T-helper 17 cell (primary cell): ENCODE measurements at places on chromosomes 12 and 14. TPM values are rescaled to one million over a fixed set of nuclear protein-coding genes. Genes with fewer than 3 reads are reported as not detected.

DLK1 gene
- not detected for total RNA-seq

ASCL1 gene
- total RNA-seq: not detected

GLI1 gene
- total RNA-seq: 0.22 TPM

JDP2 gene
- total RNA-seq: 0.86 TPM

GNB3 gene
- total RNA-seq: 0.45 TPM

- DNase-seq: no peak
Measured at GRCh38 chr14:87468531-87468930, 524.5 kb downstream of the GALC start.

DNA sequence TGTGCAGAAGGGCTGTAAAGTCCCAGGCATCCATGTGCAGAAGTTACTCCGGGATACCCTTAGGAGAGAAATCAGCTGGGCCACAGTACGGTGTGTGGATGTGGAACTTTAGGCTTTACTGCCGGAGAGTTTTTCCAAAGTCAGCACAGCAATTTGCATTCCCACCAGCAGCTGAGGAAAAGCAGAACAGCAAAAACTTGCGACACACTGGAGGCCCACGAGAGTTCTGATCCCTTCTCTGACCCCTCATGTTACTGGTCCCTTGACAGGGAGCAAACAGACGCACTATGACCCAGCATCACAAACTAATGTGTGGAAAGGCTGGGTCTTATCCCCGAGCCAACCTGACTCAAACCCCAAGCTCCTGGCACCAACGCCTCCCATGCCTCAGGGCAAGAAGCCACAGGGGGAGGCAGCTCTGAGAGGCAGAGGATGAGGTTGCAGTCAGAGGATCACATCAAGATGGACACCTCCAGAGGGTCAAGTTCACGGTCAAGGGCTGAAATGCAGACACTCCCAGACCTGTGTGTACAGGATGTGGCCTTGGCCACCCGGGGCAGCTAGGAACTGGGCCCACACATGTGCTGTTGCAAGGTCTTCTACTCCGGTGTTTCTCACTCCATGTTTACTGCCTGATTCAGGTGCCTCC is 38.6 kb downstream of the CCDC88C start:
- no peak for DNase-seq

- DNase-seq: no peak
Measured at GRCh38 chr12:59484575-59484974, 111.3 kb upstream of the SLC16A7 start.

DNA sequence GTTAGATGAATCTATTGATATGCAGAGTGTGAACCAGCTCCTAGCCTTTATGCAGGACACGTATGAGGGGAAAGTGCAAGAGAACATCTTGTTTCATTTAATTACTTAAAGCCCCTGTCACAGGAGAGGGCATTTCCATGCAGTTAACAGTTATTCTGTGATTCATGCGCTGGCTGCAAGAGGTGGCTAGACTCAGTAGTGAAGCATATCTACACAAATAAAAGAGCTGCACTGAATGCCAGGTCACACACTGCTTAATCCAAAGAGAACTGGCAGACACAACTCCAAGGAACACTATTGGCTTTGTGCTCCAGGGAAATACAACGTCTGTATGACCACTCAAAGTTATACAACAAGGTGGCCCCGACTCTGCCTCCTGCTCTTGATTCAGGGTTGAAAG is 394.1 kb downstream of the C12orf75 start:
- DNase-seq: no peak

DNA sequence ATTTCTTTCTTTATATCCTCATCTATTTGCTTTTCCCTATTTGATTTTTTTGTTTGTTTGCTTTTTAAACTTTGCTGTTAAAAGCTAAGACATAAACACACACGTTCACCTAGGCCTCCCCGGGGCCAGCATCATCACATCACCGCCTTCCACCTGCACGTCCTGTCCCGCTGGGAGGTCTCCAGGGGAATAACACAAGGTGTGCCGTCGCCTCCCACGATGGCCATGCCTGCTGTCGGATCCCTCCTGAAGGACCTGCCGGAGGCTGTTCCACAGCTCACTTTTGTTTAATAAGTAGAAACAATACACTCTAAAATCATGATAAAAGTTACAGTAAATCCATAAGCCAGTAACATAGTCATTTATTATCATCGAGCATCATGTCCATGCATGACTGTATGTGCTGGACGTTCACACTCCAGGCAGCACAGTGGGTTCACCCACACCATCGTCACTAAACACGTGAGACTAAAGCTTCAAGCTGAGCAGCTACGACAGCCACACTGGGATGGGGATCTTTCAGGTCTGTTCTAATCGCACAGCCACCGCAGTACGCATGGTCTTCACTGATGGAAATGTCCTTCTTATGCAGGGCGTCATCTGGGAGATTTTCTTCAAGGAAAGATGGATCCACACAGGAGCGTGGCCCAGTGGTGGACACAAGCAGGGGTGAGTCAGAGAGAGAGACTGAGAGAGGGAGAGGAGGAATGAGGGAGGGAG is 3.6 kb downstream of the RIMBP2 start:
- no peak for DNase-seq

DNA sequence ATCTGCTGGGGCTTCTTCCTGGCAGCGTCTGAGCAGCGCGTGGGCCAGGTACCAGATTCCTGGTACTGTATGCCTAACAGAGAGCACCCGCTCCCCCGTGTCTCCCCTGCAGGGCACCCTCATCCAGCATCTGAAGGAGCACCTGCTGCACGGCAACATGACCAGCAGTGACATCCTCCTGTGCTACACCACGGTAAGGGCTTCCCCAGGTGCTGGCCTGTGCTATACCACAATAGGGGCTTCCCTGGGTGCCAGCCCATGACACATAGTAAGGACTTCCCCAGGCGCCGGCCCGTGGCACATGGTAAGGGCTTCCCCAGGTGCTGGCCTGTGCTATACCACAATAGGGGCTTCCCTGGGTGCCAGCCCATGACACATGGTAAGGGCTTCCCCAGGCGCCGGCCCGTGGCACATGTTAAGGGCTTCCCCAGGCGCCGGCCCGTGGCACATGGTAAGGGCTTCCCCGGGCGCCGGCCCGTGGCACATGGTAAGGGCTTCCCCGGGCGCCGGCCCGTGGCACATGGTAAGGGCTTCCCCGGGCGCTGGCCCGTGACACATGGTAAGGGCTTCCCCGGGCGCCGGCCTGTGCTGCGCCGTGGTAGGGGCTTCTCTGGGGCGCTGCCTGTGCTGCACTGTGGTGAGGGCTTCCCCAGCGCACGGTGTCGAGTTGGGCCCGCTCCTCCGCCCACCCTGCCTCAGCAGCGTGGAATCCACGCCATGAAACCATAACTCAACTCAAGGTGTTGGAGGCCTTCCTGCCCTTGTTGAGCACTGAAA is 49.3 kb downstream of the AACS start:
- no peak for DNase-seq

- DNase-seq: no peak
Measured at GRCh38 chr14:76146976-76147375, 4.7 kb upstream of the GPATCH2L start.

DNA sequence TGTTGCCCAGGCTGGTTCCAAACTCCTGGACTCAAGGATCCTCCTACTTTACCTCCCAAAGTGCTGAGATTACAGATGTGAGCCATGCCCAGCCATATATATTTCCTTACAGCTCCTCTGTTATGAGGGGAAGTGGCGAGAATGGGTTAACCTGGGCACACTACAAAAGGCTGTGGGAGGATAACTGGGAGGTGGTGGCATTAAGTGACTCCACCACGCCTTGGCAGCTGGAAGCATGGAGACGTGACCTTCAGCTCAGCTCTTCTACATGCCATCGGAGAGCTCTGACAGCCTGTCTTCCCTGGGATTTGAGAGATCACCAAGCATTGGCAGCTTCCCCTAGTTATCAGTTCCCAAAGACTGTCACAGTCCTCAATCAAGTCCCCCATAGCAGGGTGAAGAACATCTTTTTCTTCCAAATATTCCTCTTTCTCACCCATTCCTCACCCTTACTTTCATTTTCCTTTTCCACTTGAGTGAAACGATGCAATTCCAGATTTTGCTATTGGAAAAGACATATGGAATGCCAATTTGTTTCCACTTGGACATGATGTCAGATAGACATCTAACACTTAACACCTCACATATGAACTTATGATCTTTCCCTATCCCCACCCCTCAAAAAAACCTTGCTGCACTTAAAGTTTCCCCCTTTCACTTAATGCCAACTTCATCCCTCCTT is 48.5 kb downstream of the PHLDA1 start:
- no peak for DNase-seq

DNA sequence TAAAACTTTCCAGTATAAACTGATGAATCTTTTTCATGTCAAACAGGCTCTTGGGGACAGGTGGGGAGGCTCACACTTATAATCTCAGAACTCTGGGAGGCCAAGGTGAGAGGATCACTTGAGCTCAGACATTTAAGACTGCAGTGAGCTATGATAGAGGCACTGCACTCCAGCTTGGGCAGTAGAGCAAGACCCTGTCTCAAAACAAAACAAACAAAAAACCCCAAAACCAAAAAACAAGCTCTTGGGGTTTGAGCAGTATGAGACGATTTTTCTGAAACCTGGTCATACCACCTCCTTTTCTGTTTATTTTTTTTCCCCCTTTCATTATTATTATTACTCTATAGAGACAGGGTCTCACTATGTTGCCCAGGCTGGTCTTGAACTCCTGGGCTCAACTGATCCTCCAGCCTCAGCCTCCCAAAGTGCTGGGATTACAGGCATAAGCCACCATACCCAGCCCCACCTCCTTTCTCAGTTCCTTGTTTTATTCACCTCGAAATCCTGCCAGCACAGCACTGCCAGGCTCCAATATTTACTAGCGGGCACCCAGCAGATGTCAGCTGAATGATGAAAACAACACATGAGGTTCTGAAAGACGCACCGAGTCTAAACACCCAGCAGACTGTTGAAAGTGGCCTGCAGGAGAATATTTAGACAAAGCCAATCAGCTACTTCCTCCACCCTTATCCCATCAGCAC is 19.5 kb upstream of the CDK17 start:
- no peak for DNase-seq

DNA sequence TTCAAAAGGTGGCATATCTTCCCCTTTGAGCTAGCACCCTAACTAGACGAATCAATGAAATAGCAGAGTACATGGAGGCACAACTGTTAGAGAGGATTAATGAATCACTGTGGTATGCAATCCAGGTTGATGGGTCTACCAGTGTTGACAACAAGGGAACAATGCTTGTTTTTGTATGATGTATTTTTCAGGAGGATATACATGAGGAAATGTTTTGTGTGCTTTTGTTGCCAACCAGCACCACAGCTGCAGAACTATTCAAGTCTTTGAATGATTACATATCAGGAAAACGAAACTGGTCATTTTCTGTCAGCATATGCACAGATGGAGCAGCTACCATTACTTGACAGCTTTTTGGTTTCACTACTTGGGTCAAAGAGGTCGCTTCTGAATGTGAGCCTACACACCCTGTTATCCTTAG is 142.6 kb downstream of the GPHN start:
- DNase-seq: no peak

DNA sequence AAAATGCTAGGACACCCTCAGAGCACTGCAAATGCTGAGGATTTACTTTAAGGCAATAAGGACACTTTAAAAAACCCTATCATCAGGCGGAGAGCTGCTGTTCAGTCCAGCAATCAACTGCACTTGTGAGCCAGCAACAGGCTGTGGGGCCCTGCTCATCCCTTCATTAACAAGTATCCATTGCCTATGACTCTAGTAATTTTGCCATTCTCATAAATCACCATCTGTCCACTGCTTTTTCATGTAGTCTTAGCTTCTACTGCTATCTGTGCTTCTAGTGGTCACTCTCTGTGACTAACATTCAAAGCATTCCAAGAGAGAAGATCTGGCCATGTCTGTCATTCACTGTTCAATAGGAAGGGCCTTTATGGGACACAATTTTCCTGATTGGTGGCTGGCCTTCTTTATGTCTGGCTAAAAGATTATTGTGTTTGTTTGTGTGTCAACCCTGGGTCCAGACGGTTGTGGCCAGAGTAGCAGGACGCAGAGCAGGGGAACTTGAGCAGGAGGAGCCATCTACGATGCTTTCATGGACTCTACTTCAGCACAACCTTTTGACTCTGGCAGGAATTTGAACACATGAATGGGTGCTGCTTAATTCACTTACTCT is 3.6 kb upstream of the KRAS start:
- DNase-seq: no peak

GRCh38 chr14:51188566-51189185 is 51.4 kb upstream of the TMX1 start:
- DNase-seq: no peak

GRCh38 chr14:65043893-65044595 is 57.3 kb downstream of the FNTB start:
- no peak for DNase-seq

- DNase-seq: no peak
Measured at GRCh38 chr12:26622601-26623000, 210.4 kb downstream of the ITPR2 start.

- DNase-seq: no peak
Measured at GRCh38 chr12:40223646-40224045, 1.2 kb upstream of the LRRK2 start.

- no peak for DNase-seq
Measured at GRCh38 chr14:103770500-103770899, 54.9 kb downstream of the ZFYVE21 start.

DNA sequence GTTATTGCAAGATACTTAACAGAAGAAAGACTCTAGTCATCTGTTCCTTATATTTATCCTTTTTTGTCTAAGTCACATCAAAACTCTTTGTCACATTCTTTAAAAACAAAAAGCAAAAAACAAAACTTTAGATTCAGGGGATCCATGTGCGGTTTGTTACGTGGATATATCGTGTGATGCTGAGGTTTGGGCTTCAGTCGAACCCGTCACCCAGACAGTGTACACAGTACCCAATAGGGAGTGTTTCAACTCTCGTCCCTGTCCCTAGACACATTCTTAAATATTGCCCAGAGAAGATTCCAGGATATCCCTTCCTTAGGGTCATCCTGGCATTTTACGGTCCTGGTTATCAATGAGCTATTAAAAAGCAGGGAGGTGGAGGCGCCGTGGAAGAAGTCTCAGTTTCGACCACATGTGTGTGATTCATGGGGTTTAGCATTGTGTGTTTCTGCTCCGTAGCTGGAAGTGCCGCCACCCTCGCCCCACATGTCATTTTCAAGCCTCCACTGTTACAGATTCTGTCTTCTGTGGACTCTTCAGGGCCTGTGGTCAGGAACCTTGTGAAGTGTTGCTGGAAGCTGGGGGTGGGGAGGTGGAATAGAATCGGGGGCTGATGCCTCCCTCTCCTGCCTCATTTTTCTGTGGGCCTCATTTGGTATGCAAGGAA is 19.9 kb downstream of the CCND2 start:
- DNase-seq: no peak

- no peak for DNase-seq
Measured at GRCh38 chr12:65694130-65694529, 130.2 kb upstream of the HMGA2 start.

- no peak for DNase-seq
Measured at GRCh38 chr14:99118046-99118721, 153.8 kb downstream of the BCL11B start.

DNA sequence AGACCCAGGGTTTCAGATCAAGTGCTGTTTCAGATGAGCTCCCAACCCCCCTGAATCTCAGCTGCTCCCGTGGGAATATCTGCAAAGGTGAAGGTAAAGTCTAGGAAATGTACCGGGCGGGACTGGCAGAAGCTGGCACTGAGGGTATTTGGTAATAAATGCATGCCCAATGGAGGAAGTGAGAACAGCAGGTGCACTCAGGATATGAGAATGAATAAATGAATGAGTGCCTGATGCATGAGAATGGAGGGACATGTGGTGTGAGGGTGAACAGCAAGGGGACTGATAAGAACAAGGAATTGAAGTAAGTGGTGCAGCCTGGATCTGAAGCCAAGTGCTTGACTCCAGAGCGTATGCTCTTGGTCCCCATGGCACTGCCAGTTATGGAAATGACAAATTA is 11.6 kb downstream of the RAPGEF3 start:
- DNase-seq: no peak

- no peak for DNase-seq
Measured at GRCh38 chr12:39807043-39807442, 187.4 kb upstream of the ABCD2 start.
